SHP77 (cell line): ENCODE measurements at places on chromosomes 7 and 10.

DNA sequence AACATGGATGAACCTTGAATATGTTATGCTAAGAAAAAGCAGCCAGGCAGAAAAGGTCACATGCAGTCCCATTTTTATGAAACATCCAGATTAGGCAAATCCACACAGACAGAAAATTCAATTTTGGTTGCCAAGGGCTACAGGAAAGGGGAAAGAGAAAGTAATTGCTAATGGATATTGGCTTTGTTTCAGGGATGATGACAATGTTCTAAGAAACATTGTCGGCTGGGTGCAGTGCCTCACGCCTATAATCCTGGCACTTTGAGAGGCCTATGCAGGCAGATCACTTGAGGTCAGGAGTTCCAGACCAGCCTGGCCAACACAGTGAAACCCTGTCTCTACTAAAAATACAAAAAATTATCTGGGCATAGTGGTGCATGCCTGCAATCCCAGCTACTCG lies 23.0 kb downstream of the ZNF33B start:
- DNase-seq = no peak

DNA sequence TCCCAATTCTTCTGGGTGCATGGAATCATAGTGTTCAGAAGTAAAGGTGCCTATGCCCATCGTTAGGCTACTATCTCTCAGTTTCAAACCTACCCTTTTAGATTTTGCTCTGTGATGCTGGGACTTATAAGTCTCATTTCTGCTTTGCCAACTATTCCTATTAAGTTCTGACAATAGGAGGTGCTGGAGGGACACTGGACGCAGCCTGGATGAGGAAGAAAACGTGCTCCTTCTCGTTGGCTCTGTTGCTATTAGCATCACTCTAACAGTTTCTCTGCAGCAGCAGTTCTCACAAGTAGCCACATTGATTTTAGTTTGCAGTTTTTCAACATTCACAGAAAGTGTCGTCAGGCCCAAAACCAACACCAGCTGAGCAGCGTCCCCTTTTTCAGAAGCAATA lies 72.4 kb downstream of the ABCC2 start:
- peak; percentile 39 for DNase-seq

GRCh38 chr7:74364061-74364460 lies 74.9 kb downstream of the CLIP2 start:
- DNase-seq = no peak

DNA sequence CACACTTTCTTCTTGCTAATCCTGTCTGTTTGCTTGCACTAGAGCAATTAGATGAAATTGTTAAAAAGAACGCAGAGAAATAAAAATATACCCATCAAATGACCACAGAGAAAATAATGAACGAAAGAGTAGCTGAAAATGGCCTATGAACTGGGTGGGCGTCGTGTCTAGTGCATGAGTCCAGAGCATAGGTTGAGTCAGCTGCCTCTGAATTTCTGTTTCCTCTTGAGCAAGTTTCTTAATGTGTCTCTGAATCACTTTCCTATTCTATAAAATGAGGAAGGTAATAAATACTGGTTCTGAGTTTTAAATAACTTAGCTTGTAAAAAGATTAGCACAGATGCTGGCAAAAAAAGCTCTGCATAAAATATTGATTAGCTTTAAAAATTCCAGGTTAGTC lies 75.0 kb downstream of the POM121L12 start:
- DNase-seq = no peak

GRCh38 chr7:143288836-143289235 lies 685 bp downstream of the CASP2 start:
- no peak for DNase-seq

- DNase-seq = no peak
Measured at GRCh38 chr7:129315960-129316359, 91.1 kb downstream of the AHCYL2 start.

DNA sequence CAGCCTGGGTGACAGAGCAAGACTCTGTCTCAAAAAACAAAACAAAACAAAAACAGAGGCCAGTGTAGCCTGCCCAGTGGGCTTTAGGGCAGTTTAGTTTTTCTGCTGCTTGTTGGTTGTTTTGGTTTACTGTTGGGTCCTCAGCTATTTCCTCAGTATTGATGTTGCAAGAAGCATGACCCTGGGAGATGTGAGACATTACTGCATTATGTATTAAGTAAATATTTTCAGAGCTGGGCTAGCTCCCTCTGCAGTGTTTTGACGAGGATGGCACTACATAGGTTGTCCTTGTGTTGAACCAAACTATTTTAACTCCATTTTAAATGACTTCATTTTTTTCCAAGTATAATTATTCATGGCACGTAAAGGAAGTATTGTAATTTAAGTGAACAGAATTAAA lies 4.8 kb downstream of the AKAP9 start:
- DNase-seq = no peak

DNA sequence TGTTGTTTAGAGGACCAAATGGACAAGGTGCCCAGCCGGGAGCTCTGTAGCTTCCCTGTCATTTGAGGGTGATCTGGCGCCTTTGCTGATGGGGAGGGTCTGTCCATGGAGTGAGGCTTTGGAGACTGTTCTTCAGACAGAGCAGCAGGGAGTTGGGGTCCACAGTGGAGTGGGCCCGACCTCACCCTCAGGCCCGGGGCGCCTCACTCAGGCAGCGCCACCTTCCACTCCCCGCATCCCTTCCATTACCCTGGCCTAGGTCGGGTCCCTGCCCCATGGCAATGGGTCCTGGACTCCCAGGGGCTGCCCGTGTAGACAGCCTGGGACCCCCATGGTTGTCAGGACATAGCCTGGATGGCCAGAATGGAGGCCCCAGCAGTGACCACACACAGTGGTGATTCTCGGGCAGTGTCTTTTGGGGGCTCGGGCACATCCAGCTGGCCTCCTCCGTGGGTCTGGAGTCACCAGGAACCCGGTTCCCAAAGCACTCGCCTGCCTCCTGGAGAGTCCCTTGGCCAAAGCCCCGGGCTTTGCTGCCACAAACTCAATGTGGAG lies 38.5 kb downstream of the TCERG1L start:
- DNase-seq = no peak

DNA sequence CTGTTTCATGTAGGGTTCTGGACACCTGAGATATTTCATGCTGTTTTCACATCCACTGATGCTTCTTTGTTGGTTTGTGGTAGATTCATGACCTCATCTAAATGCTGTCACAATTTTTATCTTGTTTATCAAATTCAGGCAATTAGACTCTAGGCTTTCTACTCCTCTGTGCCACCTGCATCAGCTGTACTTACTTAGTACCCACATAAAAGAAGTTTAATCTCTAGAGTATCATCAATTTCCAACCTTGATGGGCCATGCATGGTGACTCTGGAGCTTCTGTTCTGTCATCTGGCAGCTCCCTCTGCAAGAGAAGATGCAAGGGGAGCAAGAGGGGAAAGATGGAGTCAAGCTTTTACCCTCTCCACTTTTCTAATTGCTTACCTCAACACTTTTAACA lies 195.9 kb upstream of the VWC2 start:
- DNase-seq = no peak

- no peak for DNase-seq
Measured at GRCh38 chr7:137590071-137590755, 246.7 kb upstream of the PTN start.

DNA sequence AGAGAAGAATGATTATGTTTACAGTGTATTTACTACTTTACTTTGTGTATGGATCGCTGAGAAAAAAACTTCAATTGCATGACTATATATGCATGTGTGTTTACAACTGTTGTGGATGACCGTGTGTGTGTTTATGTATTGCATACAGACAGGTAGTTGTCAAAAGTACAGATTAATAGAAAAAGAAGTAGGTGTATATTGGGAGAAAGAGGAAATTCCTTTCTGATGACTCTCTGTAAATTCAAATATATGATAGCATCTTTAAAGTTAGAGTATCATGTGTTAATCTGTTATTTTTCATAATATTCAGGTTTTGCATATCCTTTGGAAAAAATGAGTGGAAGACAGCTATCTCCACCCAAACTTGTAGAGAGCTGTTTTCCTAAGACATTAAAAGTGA lies 160.4 kb upstream of the AGR3 start:
- no peak for DNase-seq

DNA sequence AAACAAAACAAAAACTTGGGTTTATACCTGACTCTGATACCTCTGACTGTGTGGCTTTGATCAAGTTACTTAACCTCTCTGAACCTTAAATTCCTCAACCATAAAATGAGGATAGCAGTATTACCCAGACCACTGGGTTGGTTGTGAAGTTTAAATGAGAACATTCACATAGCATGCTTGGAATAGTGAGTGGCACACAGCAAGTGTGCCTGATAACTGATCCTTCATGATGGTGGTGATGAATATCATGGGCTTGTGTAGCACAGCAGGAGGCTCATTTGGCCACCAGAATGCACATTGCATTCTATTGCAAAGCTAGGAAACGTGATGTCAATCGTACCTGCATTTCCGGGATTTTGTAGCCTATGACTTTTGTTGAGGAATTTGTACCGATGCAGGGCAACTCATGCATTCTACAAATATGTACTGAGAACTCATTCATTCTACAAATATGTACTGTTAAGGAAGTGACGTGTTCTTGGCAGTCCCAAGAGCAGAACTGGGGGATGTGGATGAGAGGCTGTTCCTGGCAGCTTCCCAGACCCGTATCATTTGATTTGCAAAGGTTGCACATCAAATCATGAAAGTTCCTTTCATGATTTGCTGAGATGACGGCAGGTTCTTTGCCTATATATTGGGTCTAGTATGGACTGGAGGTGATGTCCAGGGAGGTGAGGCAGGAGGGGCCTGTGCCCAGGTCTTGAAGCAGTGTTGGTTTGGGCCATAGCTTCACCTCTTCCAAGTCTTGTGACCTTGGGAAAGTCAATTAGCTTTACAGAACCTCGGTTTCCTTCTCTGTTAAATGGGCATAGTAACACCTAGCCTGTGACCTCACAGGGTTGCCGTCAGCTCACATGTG lies 94.6 kb upstream of the SMNDC1 start:
- DNase-seq = no peak

DNA sequence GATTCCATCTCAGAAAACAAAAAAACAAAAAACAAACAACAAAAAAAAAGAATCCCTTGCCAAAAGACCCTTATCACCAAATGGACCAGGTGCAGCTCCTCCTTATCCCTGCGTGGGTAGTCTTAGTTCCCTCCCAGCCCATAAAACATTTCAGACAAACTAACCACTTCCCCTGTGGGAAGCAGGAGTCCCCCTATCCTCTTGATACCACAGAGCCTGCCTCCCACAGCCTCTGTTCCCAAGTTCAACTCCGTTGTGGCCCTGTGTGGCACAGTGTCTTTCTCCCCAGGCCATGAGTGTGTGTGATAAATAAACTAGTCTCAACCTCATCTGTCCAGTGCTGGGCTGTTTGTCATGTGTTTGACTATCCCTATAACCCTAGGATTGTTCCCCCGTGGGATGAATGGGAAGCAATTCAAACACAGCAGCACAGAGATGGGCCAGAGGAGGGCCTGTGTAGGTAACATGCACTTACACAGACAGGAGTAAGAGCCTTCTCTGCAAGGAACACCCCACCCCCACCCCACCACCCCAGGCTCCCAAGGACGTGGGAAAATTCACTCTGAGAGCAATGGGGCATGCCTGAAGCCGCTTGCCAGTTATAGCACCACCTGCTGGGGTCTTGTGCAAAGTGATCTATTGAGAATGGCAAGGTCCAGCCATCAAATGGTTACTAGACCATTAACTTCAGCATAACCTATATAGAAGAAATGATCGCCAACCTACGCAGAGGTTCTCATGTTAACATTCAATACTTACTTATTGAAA lies 147.1 kb upstream of the GHITM start:
- no peak for DNase-seq

DNA sequence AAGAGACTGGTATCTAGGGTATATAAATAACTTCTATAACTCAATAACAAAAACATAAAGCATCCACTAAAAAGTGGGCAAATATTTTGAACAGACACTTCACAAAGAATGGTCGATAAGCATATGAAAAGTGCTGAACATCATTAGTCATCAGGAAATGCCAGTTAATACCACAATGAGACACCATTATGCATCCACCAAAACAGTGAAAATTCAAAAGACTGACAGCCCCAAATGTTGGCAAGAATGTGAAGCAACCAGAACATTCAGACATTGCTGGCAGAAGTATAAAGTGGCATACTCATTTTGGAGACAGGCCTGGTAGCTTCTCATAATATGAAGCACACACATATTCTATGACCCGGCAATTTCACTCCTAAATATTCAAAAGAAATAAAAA lies 26.5 kb upstream of the GSAP start:
- no peak for DNase-seq

GRCh38 chr7:31110331-31111108 lies 58.4 kb downstream of the ADCYAP1R1 start:
- no peak for DNase-seq

GRCh38 chr10:73581918-73582317 lies 9.2 kb downstream of the USP54 start:
- no peak for DNase-seq

- no peak for DNase-seq
Measured at GRCh38 chr10:3169271-3169670, 3.3 kb downstream of the PITRM1 start.

DNA sequence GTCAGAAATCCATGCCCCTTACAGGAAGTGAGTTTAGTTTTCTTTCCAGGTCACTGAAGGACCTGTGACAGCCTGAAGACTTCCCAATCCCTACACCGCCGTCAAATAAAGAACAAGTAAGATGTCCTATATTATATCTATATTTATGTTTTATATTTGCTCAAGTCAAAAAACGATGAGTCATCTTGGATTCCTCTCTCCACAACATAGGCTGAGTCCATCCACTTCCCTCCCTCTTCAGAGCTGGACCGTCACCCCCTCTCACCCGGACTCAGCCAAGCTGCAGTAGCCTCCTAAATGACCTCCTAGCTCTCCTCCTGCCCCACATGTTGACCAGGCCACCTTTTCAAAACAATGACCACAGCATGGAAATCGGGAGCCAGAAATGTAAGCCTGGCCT lies 53.5 kb downstream of the GLI3 start:
- DNase-seq = no peak

GRCh38 chr10:104100795-104101194 lies 15.1 kb upstream of the COL17A1 start:
- DNase-seq = no peak

DNA sequence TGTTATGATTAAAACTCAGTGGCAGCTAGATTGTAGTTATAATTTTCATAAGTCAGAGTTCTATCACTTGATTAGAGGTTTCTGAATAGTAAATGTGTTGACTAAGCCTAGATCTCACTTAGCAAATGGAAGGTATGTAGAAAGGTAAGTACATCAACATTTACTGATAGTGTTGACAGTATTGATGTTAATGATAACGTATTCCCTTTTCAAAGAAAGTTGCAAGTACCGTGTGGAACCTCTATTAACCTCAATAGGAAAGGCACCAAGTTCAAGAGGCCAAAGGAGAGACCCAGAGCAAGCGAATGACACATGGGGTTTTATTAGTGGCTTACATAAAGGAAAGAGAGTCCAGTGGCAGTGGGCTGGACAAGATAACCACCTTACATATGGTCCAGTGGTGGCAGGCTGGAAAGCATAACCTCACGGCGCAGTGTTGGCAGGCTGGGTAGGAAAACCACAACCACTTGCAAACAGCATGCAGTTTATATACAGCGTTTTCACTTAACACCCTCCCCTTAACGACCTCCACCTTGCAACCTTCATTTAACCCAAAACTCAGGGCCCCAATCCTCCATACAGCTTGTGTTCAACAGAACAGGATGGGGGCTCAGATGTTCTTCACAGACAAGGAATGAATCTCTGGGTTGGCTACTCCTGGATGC lies 611.0 kb downstream of the PARD3 start:
- DNase-seq = no peak
